ENCODE measurements at places on chromosomes 5 and 9.

- no peak for DNase-seq
Observed at GRCh38 chr9:82129708-82130107, 141.1 kb downstream of the SPATA31D1 start.

- no peak for DNase-seq
Observed at GRCh38 chr5:176606032-176606431, 3.9 kb downstream of the GPRIN1 start.

GRCh38 chr9:136957461-136957860, 5.4 kb downstream of the LCN12 start:
- DNase-seq, result no peak

GRCh38 chr5:155085282-155085989, 71.9 kb downstream of the KIF4B start:
- DNase-seq, result no peak

DNA sequence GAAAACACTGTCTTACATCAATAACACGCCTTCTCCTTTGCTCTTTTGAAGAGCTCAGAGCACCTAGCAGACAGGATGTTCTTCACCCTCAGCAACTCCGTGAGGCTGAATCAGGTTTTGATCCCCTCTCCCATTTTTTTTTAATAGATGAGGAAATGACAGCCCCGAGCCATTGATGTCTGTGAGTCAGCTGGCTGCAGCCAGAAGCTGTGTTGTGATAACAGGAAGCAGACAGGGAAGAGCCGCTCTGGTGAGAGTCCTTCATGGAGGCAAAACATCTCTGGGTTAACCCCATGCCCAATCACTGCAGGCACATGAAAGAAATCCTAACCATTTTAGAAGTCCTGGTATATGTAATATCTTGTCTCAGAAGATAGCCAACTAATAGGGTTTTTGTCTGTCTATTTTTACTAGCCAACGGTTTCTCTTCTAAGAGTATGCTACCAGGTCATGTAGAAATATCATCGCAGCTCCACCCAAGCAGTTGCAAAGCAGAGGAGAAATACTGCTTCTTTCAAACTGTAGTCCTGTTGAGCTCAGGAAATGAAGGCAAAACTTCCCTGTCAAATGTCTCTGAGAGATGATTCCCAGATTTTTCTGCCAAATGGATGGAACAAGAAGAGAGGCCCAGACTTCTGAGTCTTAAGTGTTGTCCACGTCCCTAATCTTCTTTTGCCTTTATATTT, 568.9 kb downstream of the CCDC171 start:
- DNase-seq, result no peak

DNA sequence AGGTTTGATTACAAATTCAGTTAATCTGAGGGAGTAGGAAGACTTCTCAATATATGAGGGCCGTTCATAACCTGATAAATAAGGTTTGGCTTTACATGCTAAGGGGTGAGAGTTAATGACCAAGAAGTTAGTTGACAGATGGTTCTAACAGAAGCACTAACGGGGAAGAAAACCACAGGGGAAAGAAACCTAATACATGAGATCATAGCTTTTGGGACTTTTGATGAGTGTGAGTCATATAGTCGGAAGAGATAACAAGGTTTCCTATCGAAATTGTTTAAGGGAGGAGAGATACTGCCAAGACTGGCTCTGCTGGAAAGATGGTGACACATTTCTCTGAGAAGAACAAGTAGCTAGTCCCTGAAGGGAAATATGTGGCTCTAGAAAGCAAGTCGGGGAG, 140.1 kb downstream of the COX7C start:
- DNase-seq, result no peak

All from stimulated activated CD8-positive, alpha-beta memory T cell treated with anti-CD3 and anti-CD28 coated beads, Interleukin-4, amount 100 ng/mL, for 4 hours (primary cell).